ENCODE measurements at places on chromosomes 1 and 21. TPM values are rescaled to one million over a fixed set of nuclear protein-coding genes. Genes with fewer than 3 reads are reported as not detected.

DNA sequence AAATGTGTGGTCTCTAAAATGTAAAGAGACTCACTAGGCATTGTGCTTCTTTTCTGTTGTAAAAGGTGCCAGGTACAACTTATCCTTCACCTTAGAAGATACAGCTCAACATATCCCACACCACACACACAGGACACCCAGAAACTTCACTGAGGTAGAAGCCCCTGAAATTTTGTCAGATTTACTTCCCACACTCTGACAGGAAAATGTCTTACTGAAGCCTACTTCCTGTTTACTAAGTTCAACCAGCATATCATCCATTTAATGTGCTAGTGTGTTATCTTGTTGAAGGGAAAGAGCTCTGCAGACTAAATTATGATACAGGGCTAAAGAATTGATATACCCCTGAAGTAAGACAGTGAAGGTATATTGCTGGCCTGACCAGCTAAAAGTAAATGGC is 39.9 kb upstream of the INSL5 start:
- no peak for DNase-seq

GJA5 gene
- 22.6 TPM for polyA plus RNA-seq

- peak; percentile 92 for DNase-seq
Measured at GRCh38 chr1:159945483-159946241, at the start of gene IGSF9. TSS of gene IGSF9 (minus strand) at chr1:159945613. CDS start at chr1:159943454, 2,159 bp downstream.

DNA sequence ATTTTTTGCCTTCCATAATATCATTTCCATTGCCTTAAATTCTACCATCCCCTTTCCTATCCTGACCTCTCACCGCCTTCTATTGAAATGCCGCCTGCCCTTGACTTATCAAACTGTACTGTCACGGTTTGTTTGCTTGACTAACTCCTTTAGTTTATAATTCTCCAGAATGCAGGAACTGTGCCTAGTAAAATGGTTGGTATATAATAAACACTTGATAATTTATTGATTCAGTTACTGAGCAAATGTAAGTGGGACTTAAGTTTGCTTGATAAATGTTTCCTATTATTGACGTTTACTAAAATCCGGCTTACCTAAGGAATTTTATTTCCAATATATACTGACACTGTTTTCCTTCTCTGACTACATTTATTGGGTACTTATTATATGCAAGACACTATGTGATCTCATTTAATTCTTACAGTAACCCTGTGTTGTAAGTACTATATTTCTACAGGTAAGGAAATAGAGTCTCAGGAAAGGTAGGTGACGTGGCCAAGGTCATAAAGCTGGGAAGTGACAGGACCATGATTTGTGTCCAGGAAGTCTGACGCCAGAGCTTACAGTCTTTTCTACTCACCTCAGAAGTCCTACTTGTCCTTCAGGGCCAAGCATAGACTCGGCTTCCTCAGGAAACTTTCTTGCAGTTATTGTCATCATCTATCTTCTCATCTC is 35.7 kb downstream of the DPT start:
- DNase-seq = no peak

- DNase-seq = no peak
Measured at GRCh38 chr1:76501136-76501535, 366.1 kb upstream of the ST6GALNAC5 start.

DNA sequence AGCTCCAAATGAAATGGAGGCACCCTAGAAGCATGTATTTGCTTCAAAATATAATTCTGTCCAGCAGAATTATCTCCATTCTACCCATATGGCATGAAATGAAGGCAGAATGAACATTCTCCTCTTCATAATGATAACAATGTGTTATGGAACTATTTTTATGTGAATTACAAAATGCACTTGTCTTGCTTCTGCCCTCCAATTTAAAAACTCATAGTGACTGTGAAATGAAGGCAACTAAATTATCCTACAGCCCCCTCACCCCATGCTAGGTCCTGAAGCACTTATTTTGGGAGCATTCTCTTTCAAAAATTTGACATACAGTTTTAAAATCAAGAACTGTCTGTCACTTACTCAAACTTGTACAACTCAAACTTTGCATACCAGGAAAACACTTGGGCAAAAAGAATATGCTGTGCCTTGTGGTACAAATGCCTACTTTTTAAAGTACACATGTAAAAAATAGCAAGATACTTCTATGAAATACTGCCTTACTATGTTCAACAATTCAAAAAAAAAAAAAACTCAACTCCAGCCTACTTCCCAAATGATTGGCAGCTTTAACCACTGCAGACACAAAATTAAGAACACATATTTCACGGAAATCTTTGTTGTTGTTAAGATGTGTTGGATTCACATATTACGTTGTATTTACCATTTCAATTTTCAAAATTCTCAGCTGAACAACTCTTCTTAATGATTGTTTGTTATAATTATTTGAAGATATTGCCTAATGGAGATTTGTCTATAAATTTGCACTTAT is 213.3 kb upstream of the NFIA start:
- DNase-seq = no peak

PEX10 gene
- polyA plus RNA-seq = 25.2 TPM

- DNase-seq = no peak
Measured at GRCh38 chr1:6314503-6314902, 53.6 kb upstream of the GPR153 start.

ASTN1 gene
- 1.6 TPM for polyA plus RNA-seq

- no peak for DNase-seq
Measured at GRCh38 chr1:4585216-4585615, 69.2 kb upstream of the AJAP1 start.

DNA sequence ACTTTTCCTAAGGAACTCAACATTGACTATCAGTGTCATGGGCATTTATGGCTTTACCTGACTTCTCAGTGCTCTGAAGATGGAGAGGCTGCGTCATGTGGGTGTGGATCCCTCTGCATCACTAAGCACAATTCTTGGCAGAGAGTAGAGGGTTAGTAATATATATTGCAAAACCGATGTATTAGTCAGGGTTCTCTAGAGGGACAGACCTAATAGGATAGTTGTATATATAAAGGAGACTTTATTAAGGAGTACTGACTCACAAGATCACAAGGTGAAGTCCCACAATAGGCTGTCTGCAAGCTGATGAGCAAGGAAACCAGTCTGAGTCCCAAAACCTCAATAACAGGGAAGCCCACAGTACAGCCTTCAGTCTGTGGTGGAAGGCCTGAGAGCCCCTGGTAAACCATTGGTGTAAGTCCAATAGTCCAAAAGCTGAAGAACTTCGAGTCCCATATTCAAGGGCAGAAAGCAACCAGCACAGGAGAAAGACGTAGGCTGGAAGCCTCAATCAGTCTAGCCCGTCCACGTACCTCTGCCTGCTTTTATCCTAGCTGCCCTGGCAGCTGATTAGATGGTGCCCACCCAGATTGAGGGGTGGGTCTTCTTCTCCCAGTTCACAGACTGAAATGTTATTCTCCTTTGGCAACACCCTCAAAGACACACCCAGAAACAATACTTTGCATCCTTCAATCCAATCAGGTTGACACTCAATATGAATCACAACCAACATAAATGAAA is 159.7 kb upstream of the NRIP1 start:
- DNase-seq = no peak

DNA sequence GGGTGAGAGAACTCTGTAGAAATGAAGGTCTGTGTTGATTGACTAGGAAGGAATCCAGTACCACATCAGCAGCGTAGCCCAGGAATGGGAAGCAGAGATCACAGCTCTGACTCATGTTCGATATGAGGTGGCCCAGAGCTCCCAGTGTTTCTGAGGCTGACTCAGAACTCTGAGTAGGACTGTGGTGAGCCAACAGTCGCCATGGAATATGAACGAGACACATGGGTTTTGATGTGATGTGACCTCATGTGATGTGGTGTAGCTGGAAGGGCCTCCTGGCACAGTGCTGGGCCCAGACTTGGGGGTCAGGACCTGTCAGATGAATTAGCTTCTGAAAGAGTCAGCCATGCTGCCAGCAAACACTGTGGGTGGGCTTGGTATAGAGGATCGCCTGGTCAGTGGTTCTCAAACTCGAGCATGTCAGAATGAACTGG is 237.0 kb downstream of the MRPL39 start:
- no peak for DNase-seq

- no peak for DNase-seq
Measured at GRCh38 chr1:15882665-15883064, 35.2 kb downstream of the SPEN start.

SHISAL2A gene
- 2.7 TPM for polyA plus RNA-seq

DNA sequence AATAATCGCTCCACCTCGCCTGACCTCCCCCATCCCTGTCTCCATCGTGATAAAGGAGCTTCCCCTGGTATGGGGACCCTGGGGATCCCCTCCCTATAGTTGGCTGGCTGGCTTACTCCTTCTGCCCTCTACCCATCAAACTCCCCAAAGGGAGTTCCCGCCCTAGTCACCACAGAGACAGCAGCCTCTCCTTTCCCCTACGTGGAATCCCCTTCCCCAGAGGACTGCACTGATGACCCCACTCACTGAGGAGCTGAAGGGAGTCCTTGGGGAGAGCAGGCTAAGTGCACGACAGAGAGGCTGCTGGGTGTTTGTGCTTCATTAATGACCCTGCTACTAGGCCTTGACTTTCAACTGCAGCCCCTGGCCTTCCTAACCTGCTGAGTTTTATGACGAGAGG is 1.9 kb downstream of the CADM3 start:
- no peak for DNase-seq

DNA sequence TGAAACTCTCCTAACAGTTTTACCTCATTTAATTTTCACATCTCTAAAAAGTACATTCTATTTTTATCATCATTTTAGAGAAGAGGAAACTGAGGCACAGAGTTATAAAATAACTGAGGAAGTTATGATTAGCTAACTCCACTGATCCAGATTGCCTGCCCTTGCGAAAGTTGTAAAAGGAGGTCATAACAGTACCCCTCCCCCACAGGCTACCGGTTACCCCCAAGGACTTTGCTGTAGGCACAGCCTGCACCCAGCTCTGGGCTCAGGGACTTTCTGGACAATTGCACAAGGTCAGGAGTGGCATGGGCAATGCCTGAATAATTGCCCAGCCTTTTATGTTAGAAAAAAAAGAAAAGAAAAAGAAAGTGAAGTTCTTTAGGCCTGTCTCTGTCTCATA is 22.7 kb downstream of the PIGM start:
- no peak for DNase-seq

DNA sequence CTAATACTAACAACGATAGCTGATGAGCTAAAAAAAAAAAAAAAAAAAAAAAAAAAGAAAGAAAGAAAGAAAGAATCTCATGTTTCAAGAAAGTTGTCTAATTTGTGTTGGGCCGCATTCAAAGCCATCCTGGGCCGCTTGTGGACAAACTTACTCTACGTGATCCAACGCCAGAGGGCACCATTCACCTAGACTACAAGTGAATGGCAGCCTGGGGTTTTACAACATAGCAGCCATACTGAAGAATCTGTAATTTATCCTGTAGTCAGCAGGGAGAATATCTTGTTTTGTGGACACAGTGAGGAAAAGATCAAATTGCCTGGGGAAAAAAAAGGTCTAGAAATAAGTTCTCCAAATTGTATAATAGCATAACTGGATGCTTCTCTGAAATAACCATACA is 47.0 kb downstream of the CYP2J2 start:
- peak; percentile 73 for DNase-seq

THEM5 gene
- polyA plus RNA-seq = 0.92 TPM
